WTC11 (cell line): ENCODE measurements at places on chromosomes 1 and 21. TPM values are rescaled to one million over a fixed set of nuclear protein-coding genes. Genes with fewer than 3 reads are reported as not detected.

Gene LEMD1
- total RNA-seq, result 14.7 to 26.3 TPM (median 15.3 TPM) in 3 replicates

Gene CRB1
- 0.07 to 0.11 TPM in 2 of 3 replicates, not detected in the other for total RNA-seq

Gene TSSK3
- 1.2 to 2.9 TPM (median 1.7 TPM) in 3 replicates for total RNA-seq

Gene ITLN2
- 5.9 to 7.8 TPM (median 7.0 TPM) in 3 replicates for total RNA-seq

Gene ACOT11
- 3.8 to 4.4 TPM (median 4.2 TPM) in 3 replicates for total RNA-seq

Gene PM20D1
- total RNA-seq, result 0.23 to 0.37 TPM (median 0.32 TPM) in 3 replicates

Gene UQCRHL
- total RNA-seq, result 2.6 to 3.8 TPM (median 2.7 TPM) in 3 replicates

Gene ATP5PO
- total RNA-seq, result 264 to 296 TPM (median 293 TPM) in 3 replicates

Gene ENAH
- 223 to 229 TPM (median 227 TPM) in 3 replicates for total RNA-seq

Gene NPHS2
- total RNA-seq, result not detected in 3 replicates

Gene TCP10L
- total RNA-seq, result 1.2 to 1.6 TPM (median 1.4 TPM) in 3 replicates

Gene VWA5B1
- total RNA-seq, result 1.1 to 1.5 TPM (median 1.4 TPM) in 3 replicates

Gene ABCG1
- 2.9 to 4.0 TPM (median 3.7 TPM) in 3 replicates for total RNA-seq

Gene GRIK3
- total RNA-seq, result 3.7 to 5.5 TPM (median 4.3 TPM) in 3 replicates

Gene CA6
- total RNA-seq, result 0.11 TPM in 1 of 3 replicates, not detected in the others

Gene CLDN8
- total RNA-seq, result not detected in 3 replicates

Gene IL20
- not detected in 3 replicates for total RNA-seq

Gene NHLH1
- 0.69 to 0.70 TPM (median 0.69 TPM) in 3 replicates for total RNA-seq

Gene C4BPA
- total RNA-seq, result 0.23 to 0.39 TPM (median 0.30 TPM) in 3 replicates

Gene UBE2U
- not detected in 3 replicates for total RNA-seq

Gene NFYC
- 46.5 to 47.5 TPM (median 47.4 TPM) in 3 replicates for total RNA-seq

Gene CCDC17
- total RNA-seq, result 2.1 to 3.5 TPM (median 2.4 TPM) in 3 replicates

Gene FCRLB
- 0.16 to 0.50 TPM (median 0.37 TPM) in 3 replicates for total RNA-seq

Gene CNR2
- total RNA-seq, result not detected in 3 replicates
